ENCODE measurements at places on chromosomes 1 and 21.

- no peak for DNase-seq
Observed at GRCh38 chr1:29415156-29415830, 179.0 kb downstream of the PTPRU start.

DNA sequence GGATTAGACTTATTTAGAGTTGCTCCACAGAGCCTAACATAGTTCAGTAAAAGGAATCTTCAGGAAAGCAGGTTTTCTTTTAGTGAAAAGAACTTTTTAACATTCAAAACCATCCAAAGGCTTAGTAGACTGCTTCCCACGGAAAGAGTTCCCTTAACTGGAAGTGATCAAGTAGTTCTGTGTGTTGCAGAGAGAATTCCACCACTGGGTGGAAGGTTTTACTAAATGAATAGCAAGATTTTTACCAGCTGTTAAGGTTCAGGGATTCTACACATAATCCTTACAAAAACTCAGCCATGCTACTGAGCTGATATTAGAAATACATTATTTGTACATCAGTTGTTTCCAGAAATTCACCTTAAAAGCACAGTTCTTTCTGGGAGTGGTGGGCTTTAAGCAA, 119.7 kb downstream of the GDAP2 start:
- DNase-seq, result peak; percentile 62

- no peak for DNase-seq
Observed at GRCh38 chr1:17893891-17894631, 138.9 kb downstream of the ACTL8 start.

DNA sequence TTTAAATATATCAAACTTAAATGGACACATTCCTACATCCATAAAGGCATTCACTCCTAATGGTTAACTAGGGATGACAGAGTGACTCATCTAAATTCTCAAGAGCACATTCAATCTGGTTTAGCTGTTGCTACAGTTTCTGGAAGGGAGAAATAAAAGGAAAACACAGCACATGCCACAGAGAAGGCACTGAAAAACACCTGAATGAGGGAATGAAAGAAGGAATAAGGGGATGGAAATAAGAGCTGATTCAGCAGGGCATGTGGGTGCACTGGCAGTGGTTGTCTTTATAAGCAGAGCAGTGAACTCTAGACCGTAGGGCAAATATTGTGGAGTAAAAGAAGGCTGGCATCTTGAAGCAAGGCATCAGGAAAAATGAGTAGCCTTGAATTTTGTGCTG, 79.3 kb downstream of the LHX4 start:
- peak; percentile 40 for DNase-seq

DNA sequence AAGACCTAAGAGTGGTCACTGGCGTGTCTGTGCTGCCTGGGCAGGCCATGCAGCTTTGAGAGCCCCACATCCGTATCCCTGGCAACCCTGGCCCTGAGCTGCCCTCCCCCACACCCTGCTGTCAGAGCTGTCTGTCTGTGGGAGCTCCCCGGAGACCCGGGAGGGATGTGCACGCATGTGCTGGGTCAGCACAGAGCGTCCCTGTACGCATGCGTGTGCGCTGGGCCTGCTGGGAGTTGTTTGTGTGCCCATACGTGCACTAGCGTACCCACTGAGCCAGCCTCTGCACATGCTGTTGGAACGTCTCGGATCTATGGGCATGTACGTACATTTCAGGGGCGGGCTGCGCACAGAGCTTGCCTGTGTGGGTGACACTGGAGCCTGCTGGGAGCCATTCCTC, 89.3 kb downstream of the EPHB2 start:
- DNase-seq, result no peak
